Natural killer cell (primary cell): ENCODE measurements at places on chromosomes 5 and 9. TPM values are rescaled to one million over a fixed set of nuclear protein-coding genes. Genes with fewer than 3 reads are reported as not detected.

DNA sequence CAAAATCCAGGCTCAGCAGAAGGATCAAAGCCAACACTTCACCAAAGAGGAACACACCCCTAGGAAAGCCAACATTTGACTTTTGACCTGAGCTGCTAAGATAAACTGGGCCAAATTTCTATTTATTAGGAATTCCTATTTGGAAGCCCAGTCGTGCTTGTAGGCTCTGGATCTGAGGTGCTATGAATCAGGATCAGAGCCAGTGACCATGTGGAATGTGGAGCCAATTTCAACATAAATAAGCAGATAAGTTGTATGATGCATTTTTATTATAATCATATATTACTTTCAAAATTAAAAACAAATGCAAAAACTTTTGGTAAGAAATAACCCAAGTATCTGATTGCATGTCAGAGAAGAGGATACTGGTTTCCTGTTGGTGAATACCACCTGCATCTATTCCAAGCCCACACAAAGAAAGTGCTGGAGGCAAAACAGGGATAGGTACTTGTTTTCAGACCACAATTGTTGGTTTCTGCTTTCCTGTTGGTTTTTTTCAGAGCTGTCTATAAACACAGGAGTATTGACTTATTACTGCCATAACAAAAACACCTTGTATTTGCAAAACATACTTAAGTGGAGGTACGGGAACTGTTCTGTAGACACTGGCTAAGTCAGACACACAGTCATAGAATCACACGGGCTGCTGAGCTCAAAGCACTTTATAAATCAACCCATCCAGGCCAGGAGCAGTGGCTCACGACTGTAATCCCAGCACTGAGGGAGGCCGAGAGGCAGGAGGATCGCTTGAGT is 52.8 kb downstream of the ARL15 start:
- DNase-seq: no peak

DNA sequence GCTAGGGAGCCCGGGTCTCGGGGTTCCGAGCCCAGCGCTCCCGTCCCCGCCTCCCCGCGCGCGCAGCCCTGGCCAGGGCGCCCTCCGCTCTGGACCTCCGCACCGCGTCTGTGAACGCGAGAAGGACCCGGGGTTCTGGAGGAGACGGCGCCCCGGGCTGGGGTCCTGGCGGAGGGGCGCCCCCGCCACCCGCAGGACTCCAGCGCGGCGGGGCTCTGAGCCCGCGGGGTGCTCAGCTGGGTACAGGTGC is 431 bp downstream of the TMOD1 start:
- DNase-seq: no peak

Gene ENHO
- 1.7 TPM for total RNA-seq

DNA sequence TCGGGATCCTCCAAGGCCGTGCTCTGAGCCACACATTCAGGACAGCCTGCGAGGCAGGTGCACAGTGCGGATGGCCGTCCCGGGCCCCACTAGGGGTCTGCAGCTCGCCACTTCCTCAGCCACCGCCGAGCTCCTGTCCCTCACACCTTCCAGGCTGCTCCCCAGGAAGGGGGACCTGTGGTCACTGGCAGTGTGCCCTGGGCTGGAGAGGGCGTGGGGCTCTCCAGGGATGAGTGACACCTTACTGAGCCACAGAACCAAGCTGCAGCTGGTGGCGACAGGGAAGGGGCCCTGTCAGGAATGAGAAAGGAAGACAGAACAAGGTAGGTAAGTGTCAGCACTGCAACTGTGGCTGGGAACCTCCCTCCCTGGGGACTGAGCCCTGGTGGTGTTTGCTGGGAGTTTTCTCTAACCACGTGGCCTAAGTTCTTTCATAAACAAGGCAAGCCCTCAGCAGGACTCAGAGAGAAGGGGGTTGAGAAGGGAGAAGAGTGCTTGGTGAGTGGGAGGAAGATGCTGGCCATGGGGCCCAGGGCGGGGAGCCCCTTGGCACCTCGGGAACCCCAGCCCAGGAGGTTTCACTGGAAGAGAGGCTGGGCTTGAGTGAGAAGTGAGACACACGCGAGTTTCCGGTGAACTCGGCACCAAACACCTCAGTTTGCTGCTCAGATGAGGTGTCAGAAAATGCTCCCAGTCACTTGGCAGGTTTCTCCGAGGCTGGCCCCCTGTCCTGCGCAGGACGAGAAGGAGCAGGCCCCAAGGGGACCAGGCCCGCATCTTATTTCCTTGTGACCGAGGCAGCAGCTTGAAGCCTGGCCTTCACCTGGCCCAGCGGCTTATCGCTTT is 5.2 kb downstream of the IL13 start:
- DNase-seq: peak; percentile 69

Gene SAXO1
- not detected for total RNA-seq
